Daoy (cell line): ENCODE measurements at places on chromosomes 5 and 9. TPM values are rescaled to one million over a fixed set of nuclear protein-coding genes. Genes with fewer than 3 reads are reported as not detected.

Gene SLC24A2
- total RNA-seq = 0.21 TPM in 1 of 2 replicates, not detected in the other

Gene PCDHB12
- 2.1 and 3.6 TPM in 2 replicates for total RNA-seq

Gene EQTN
- total RNA-seq = not detected in 2 replicates

Gene FGFR4
- total RNA-seq = 0.57 and 0.97 TPM in 2 replicates

Gene ADAMTSL1
- 12.7 and 16.6 TPM in 2 replicates for total RNA-seq

Gene GDNF
- 1.7 and 1.8 TPM in 2 replicates for total RNA-seq

Gene ANGPTL2
- total RNA-seq = 12.4 and 18.6 TPM in 2 replicates

Gene INPP5E
- total RNA-seq = 6.6 TPM in 2 replicates

Gene PALM2AKAP2
- total RNA-seq = 26.9 and 27.4 TPM in 2 replicates

Gene IFNA13
- not detected in 2 replicates for total RNA-seq

Gene SLC27A6
- total RNA-seq = 1.1 and 1.2 TPM in 2 replicates

Gene FAM169A
- 26.8 and 38.2 TPM in 2 replicates for total RNA-seq

Gene MOCS2
- total RNA-seq = 97.1 and 117 TPM in 2 replicates

Gene PCDHB16
- 4.3 and 4.8 TPM in 2 replicates for total RNA-seq

Gene ZNF782
- 1.9 and 2.1 TPM in 2 replicates for total RNA-seq

Gene IL5
- total RNA-seq = not detected in 2 replicates

Gene MAMDC4
- total RNA-seq = 2.1 and 6.1 TPM in 2 replicates

Gene MCC
- total RNA-seq = 11.8 and 13.0 TPM in 2 replicates

Gene PCSK5
- total RNA-seq = 1.4 TPM in 2 replicates

Gene SAXO1
- total RNA-seq = not detected in 2 replicates

Gene MAN2A1
- 30.9 and 34.2 TPM in 2 replicates for total RNA-seq

Gene SET
- total RNA-seq = 1,185 and 1,206 TPM in 2 replicates

Gene SLIT3
- total RNA-seq = 3.4 and 3.5 TPM in 2 replicates

Gene CCNI2
- 0.06 and 0.09 TPM in 2 replicates for total RNA-seq

Gene MAPK9
- 26.3 and 33.1 TPM in 2 replicates for total RNA-seq

Gene WNT8A
- not detected in 2 replicates for total RNA-seq

Gene SLC6A3
- not detected in 2 replicates for total RNA-seq

Gene RNF44
- total RNA-seq = 9.5 and 10.4 TPM in 2 replicates

Gene SPACA9
- total RNA-seq = 1.4 and 3.8 TPM in 2 replicates

Gene FOXD4L4
- total RNA-seq = 0.18 and 0.34 TPM in 2 replicates

Gene IGIP
- total RNA-seq = 1.6 and 1.8 TPM in 2 replicates

Gene GOLPH3
- 54.3 and 54.7 TPM in 2 replicates for total RNA-seq

Gene CYFIP2
- 7.6 and 8.5 TPM in 2 replicates for total RNA-seq

Gene RAB14
- 25.4 and 27.6 TPM in 2 replicates for total RNA-seq

Gene PRRC1
- total RNA-seq = 31.8 and 47.8 TPM in 2 replicates

Gene MRPL41
- 101 and 119 TPM in 2 replicates for total RNA-seq

Gene KIF3A
- total RNA-seq = 10.1 and 19.3 TPM in 2 replicates

Gene MRRF
- total RNA-seq = 50.6 and 61.0 TPM in 2 replicates

Gene CTXN3
- not detected in 2 replicates for total RNA-seq

Gene ATP6V0E1
- 166 and 186 TPM in 2 replicates for total RNA-seq

Gene TIMD4
- not detected in 2 replicates for total RNA-seq

Gene MLANA
- not detected in 2 replicates for total RNA-seq

Gene SMIM33
- total RNA-seq = not detected in 2 replicates

Gene PRKACG
- total RNA-seq = not detected in 2 replicates

Gene ABO
- not detected in 2 replicates for total RNA-seq

Gene STPG3
- not detected in 2 replicates for total RNA-seq

Gene OTULIN
- total RNA-seq = 13.6 and 29.2 TPM in 2 replicates
